GM23338 (cell line): ENCODE measurements at places on chromosomes 4 and X. TPM values are rescaled to one million over a fixed set of nuclear protein-coding genes. Genes with fewer than 3 reads are reported as not detected.

WDR17 gene
- total RNA-seq: 4.3 and 4.7 TPM in 2 replicates

ADGRL3 gene
- 15.2 and 16.5 TPM in 2 replicates for total RNA-seq

NLRP2B gene
- total RNA-seq: not detected in 2 replicates

HELT gene
- total RNA-seq: not detected in 2 replicates

KANTR gene
- total RNA-seq: 15.3 and 15.5 TPM in 2 replicates

NSG1 gene
- 28.7 and 34.5 TPM in 2 replicates for total RNA-seq

CLDN22 gene
- total RNA-seq: not detected in 2 replicates

PNMA6A gene
- 6.6 and 7.1 TPM in 2 replicates for total RNA-seq

DGKK gene
- total RNA-seq: 8.1 and 8.9 TPM in 2 replicates

PCDH10 gene
- total RNA-seq: 4.0 and 5.6 TPM in 2 replicates

ETNPPL gene
- 1.3 and 1.5 TPM in 2 replicates for total RNA-seq

LCORL gene
- total RNA-seq: 24.2 and 28.7 TPM in 2 replicates

RNF175 gene
- total RNA-seq: 4.7 and 14.9 TPM in 2 replicates

HMX1 gene
- 0.69 TPM in 1 of 2 replicates, not detected in the other for total RNA-seq

ZGRF1 gene
- 37.6 and 62.6 TPM in 2 replicates for total RNA-seq

CYP4V2 gene
- 3.1 and 3.4 TPM in 2 replicates for total RNA-seq

CENPVL1 gene
- total RNA-seq: 4.4 and 5.2 TPM in 2 replicates

CLDN34 gene
- 0.19 TPM in 1 of 2 replicates, not detected in the other for total RNA-seq

GPR143 gene
- total RNA-seq: 13.0 and 17.2 TPM in 2 replicates
